GM20000 (cell line): ENCODE measurements at places on chromosomes 2 and 18.

DNA sequence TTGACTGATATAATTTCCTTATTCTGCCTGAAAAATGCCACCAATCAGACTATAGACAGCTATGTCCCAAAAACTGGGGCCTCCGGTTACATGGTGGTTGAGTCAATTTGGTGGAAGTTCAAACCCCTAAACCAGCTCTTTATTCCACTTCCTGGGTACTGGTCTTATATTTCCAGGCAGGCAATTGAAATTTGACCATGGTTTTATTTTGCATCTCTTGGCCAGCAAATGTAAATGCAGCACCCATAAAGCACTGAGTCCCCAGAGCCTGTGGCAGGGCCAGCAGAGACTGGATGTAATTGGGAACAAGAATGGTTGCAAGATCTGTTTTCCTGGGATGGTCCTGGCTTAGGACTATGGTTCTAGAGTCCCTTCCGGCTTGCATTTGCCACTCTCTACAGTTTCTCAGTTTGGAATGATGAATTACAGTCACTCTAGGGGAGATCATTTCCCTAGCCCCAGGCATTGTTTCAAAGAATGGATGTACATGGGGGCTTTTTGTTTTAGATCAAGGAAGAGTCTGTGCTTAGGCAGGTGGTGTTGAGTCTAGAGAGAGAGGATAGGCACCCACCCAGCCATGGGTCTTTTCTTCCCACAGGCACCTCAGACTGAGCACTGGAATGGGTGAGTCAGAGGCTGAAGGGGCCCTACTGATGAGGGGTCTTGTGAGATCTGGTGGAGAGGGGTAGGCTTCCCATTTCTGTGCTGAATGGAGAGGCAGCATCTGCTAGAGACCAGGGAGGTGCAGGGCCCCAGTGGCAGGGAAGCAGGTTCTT, 108.4 kb upstream of the CDC42EP3 start:
- no peak for DNase-seq

DNA sequence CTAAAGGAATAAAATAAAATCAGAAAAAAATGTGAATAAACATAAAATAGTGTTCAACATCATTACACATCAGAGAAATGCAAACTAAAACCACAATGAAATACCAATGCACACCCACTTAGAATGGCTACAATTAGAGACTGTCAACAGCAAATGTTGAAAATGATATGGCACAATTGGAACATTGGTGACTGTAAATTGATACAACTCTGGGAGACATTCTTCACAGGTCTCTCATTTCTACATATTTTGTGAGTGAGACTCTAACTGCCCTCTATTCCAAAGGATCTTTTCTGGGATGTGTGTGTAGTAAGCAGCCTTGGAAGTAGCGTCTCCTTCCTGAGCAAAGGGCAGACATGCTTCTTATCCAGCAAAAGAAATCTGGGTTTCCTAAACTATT, 323.0 kb downstream of the FBXO15 start:
- no peak for DNase-seq

DNA sequence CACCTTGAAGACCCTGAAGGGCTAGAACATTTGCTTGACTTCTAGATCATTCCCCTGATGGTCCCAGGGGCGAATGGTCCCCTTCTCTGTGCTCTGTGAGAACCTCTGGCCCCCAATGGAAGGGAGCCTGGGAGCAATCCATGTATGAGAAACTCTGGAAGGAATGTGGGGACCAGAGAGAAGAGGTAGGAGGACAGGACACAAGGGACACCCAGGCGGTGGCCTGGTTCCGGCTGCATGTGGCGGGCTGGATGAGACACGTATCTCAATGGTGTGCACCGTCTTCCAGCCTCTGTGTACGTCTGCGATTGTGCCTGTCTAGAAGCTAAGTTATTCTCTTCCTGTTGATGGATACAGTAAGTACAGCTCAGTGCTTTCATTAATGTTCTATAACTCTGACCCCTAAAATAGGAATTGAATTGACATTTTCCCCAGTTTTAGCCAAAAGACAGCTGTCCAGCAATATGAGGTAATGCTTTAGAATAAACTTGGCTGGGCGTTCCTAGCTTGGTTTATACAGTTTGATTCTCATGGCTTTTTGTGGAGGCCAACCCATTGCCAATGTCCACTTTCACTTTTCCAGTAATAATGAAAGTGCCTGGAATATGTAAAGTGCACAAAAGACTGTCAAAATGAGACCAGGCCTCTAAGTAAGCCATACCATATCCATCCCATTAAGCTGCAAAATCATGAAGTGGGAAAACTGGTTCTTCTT, 30.1 kb upstream of the COPS8 start:
- no peak for DNase-seq

DNA sequence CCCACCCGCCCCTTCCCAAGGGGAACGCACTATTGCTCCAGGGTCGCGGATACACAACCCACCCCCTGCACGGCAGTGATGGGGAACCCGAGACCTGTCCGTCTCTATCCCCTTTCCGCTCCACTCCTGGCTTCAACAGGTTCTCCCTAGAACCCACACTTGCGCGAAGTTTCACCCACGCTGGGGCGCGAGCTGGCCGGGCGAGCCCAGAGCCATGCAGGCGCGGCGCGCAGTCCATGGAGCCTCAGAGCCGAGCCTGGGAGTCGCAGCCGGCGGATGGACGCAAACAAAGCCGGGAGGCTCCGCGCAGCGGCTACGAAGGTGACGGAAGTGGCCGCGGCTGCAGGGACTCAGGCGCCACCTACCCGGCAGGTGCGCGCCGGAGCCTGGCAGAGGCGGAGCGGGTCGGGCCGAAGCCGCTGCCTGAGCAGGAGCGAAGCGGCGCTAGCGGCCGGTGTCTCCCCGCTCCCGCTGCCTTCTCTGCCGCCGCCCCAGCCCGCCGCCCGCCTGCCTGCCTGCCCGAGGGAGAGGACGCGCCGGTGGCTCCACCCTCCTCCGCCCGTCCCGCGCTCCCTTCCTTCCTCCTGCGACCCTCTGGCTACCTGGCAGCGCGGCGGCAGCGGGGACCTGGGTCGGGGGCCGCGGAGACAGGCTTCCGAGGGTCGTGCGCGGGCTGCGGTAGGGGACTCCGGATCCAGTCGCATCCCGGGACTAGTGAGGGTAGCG, 14.0 kb downstream of the ALPG start:
- DNase-seq, result no peak

GRCh38 chr2:189512879-189513278, 67.7 kb downstream of the SLC40A1 start:
- no peak for DNase-seq

DNA sequence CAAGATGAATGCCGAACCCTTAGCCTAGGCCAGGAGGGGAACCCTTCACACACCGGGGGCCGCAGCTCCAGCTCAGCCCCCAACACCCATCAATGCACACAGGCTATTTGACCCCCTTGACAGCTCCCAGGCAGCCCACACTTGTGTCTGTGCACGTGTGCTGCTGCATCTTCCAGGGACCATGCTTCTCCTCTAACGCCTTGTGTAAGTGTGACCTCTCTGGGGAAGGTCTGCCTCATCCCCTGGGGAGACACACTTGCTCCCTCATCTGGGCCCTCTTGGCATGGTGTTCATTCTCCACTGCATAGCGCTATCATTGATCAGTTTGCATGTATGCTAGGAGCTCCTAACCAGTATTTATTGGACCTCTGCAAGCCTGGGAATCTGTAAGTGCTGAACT, 120.0 kb upstream of the FHL2 start:
- no peak for DNase-seq

GRCh38 chr18:80200932-80201672, 46.2 kb downstream of the PARD6G start:
- DNase-seq, result no peak

- DNase-seq, result no peak
Observed at GRCh38 chr2:2764001-2764355, 432.9 kb upstream of the MYT1L start.

GRCh38 chr18:45788861-45789260, 36.6 kb upstream of the SIGLEC15 start:
- no peak for DNase-seq

- no peak for DNase-seq
Observed at GRCh38 chr2:215439404-215439803, 3.5 kb upstream of the FN1 start.

DNA sequence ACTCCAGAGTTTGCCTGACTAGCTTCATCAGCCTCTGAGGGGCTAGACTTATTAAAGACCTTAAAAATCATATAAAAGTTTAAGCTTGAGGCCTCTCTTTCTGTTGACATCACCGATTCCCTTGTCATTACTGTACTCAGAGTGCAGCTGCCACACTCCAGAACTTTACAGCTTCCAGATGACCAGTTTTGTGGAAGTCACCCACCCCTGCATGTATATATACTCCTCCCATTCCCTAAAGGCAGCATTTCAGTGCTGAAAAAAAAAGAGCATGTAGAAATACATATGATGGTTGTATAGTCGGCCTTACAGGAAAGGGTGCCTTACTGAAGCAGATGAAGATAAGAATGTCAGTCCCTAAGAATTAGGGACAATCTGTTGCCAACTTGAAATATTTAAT, 117.3 kb downstream of the FEZ2 start:
- no peak for DNase-seq

DNA sequence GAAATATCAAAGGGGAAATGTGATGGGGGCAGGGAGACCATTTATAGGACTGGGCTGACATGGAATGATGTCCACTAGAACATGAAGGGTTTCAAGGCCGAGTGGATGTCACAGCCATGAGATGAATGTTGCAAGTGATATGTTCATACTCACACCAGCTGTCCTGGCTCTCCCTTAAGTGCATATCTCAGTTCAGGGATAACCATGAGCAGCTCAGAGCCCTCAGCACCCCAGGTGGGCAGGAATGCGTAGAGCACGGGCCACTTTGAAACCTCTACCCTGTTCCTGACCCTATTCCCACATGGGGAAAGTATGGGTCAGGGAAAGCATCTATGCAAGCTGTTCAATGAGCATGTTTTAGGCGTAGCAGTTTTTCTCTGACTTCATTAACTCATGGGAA, 12.4 kb upstream of the EML4 start:
- no peak for DNase-seq

DNA sequence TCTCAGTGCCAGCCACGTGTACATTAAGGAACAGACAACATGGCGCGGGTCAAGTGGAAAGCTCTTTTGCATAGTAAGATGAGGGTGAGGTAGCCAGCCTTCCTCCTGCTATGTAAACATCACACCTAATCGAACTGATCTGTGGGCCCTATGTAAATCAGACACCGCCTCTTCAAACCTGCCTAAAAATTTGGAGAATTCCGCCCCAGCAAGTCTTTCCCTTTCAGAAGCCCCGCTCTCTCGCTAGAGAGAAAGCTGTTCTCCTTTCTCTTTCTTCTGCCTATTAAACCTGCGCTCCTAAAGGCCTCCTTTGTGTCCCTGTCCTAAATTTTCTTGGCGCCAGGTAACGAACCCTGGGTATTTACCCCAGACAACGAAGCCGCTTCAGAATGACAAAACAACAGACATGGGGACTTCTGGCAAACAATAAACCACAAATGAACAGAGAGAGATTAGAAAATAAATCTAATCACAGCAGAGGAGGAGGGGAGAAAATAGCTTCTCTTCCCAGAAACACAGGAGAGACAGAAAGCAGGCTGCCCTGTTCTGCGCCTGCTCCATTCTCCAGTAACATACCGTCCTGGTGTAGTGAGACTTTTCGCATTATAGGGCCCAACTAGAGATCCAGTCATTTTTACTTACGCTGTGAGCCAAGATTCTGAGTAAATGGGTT, 31.9 kb upstream of the CYP1B1 start:
- DNase-seq, result no peak

DNA sequence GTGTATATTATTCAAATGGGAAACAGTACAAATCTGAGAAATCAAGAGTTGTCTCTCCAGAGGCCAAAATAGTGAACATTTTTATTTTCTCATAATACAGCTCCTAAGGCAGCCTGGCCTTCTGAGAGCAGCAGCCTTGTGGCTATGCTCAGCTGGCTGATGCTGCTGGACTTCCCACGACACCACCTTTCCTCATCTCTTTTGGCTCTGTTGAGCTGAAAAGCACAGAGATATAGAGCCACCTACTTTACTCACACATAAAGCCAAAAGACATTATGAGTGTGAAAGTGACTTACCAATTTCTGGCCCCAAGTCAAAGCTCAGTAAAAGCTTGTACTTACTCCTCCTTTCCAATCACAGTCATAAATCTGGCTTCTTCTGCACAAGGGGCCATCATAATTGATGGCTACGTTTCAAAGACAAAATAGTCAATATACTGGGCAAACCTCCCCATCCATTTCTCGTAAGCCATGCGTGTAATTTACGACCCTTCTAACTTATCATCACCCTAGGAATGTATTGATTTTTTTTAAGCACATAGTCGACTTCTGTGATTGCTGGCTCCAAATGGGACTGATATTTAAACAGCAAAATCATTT, 18.6 kb upstream of the REG3A start:
- no peak for DNase-seq

DNA sequence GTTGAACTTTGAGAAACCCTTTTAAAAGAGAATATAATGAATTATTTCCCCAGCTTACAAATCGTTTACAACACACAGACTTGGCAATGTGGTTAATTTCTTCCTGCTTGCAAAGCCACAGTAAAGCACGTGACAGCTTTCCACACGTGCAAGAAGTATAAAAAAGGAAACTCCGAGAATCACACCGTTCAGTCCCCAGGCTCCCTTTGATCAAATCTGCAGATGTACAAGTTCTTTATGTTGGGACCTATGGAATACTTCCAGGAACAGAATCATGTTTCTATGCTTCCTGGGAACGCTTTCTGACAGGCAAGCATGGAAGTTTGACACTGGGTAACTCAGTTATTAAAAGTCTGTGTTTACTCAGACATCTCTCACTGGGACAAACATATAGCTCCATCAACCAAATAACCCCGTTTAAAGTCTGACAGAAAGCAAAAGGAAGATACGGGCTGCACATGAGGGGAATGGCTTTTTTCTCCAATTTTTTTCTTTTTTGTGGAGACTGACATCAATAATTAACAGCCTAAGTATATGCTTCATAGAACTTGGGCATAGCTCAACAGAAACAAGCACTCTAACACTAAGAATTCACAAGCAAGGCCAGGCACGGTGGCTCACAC, 134.8 kb downstream of the EIPR1 start:
- no peak for DNase-seq

- DNase-seq, result no peak
Observed at GRCh38 chr2:175612280-175612679, 389.8 kb downstream of the LNPK start.

DNA sequence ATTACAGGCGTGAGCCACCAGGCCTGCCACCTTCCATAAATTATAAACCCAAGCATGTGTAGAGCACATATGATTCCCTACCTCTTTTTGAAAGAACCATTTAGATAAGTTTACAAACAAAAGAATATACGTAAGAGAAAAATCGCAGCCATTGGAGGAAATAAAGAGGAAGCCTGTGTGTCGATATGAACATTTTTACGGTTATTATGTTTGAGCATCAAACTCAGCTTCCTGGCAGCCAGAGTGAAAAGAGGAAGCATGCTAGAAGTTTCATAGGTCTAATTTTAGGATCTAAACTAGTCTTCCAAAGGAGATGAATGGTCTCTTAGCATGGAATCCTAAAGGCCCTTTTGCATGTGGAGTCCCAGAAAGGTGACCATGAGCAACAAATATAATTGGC, 104.3 kb downstream of the PLB1 start:
- DNase-seq, result no peak

- no peak for DNase-seq
Observed at GRCh38 chr2:227152093-227152766, 11.8 kb downstream of the COL4A4 start.
